Brain pericyte (primary cell): ENCODE measurements at places on chromosomes 7 and 10.

- DNase-seq: no peak
Observed at GRCh38 chr7:26420422-26421019, 128.9 kb downstream of the SNX10 start.

DNA sequence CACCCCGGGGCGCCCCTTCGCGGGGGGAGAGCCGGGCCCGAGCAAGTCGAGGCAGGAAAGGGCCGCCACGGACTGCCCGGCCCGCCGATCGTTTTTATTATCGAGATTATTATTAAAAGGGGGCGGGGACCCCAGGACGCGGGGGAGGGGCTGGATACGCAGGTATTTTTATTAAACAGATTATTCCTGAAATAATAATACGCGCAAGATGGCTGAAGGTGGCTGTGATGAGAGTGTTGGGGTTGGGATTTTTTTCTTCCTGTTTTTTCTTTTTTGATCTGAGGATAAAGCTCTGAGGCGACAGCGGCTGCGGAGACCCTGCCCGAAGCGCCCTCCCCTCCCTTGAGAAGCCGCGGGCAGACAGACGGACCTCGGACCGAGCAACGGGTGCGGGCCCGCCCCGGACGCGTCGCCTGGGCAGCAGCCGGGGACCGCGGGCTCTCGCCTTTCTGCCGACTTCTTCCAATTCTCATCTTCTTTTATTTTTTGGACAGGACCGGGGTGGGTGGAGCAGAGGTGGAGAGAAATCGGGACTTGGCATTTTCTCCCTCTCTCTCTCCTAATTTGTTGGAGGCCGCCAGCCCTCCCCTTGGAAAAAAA is 1.4 kb upstream of the TRIM8 start:
- no peak for DNase-seq

- DNase-seq: no peak
Observed at GRCh38 chr10:8840356-8840755, 785.9 kb downstream of the GATA3 start.

DNA sequence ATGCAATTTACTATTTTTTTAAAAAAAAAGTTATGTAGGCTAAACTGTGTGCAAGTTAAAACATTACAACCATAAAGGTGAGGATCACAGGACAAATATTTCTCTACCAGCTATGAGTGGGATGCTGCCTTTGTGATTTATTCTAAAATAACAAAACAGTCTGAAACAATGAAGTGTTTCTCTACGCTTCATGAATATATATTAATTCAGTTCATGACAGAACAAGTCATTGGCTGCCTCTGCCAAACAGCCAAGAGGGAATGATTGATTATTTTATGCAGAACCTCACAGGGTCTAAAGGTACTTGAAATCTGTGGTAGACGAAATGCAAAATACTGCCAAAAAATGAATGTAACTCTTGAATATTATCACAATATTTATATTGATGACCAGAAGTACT is 29.0 kb upstream of the SOSTDC1 start:
- no peak for DNase-seq

DNA sequence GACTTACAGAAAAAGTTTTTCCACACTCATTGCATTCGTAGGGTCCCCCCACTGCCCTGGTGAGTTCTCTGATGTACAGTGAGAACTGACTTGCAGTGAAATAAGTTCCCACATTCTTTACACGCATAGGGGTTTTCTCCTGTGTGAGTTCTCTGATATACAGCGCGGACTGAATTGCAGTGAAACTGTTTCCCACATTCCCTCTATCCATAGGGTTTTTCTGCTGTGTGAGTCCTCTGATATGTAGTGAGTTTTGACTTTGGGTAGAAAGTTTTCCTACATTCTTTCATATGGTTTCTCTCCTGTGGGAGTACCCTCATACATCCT is 147.0 kb downstream of the GLRX3 start:
- DNase-seq: no peak

DNA sequence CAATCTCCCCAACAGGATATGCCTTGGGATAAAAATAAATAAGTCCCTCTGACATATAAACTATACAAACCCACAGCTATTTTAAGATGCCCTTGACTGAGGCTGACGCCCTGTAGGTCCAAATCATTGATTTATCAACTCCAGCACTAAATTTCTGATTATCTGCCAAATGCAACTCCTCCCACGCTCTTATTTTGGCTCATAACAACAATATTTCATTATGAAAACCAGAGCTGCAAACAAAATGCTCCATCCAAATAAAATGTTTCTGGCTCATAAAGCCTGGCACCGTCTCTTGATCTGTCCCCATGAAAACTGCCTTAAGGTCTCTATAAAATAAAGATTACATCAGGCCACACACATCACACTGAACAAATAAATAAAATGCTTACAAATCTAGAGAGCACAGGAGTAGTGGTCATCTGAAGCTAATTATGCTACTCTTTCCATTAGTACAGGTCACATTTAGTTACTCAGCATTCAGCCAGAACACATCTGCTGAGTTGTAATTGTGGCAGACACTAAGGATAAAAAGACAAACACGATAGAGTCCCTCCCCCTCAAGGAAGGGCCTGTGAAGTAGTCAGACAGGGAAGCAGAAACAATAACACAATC is 28.8 kb downstream of the CACUL1 start:
- no peak for DNase-seq

DNA sequence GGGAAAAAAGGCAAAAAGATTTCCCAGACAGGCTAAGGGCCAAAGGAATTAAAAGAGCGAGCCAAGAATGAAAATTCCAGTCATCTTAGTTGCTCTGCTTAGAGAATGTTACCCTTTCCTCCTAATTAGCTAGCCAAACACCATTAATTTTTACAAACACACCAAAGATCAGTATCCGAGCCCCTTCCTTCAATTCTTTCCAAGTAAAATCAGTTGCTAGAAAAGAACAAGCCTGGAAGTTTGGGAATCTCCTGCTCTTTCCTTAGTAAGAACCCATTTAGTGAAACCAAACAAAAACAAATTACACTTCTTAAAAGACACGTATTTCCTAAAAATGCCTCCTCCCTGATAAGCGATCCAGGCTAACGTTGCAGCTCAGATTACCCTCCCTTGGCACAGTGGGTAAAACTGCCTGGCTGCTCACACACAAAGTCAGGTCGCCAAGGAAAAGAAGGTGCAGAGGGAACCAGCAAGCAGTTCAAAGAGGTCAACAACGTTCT is 57.1 kb upstream of the ABLIM1 start:
- no peak for DNase-seq

DNA sequence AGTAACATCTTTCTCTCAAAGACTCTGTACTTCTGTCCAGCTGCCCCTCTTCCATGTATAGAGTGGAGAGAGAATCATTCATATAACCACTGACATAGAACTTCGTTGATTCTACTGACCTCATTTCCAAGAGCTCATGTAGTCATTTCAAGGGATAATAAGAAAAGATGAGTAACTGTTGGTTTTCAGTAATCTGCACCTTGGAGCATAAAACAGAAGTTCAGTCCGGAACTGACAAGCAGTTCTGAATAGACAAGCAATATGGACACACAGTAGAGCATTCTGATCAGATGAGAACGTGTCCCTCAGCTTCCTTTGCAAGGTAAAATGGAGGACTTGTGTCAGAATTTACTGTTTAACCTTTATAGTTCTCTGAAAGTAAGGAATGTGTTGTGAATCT is 847.1 kb downstream of the REEP3 start:
- DNase-seq: no peak

GRCh38 chr10:130180416-130180815 is 44.2 kb downstream of the GLRX3 start:
- DNase-seq: no peak

DNA sequence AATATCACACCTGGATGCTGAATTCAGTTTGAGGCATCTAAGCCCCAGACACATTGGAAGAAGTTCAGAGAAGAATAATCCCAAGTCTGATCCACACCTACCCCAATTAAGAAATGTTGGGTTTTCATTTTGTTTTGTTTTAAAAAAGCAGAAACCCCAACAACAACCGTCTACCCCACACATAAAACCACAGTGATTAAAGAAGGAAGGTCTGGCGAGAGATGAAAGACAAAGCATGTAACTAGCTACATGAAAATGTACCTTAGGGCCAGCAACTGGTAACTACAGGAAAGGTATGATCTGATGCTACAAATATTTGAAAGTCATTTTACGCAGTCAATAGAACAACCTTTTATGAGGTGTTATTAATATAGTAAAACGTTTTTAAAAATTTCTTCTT is 1112.3 kb downstream of the GATA3 start:
- no peak for DNase-seq

DNA sequence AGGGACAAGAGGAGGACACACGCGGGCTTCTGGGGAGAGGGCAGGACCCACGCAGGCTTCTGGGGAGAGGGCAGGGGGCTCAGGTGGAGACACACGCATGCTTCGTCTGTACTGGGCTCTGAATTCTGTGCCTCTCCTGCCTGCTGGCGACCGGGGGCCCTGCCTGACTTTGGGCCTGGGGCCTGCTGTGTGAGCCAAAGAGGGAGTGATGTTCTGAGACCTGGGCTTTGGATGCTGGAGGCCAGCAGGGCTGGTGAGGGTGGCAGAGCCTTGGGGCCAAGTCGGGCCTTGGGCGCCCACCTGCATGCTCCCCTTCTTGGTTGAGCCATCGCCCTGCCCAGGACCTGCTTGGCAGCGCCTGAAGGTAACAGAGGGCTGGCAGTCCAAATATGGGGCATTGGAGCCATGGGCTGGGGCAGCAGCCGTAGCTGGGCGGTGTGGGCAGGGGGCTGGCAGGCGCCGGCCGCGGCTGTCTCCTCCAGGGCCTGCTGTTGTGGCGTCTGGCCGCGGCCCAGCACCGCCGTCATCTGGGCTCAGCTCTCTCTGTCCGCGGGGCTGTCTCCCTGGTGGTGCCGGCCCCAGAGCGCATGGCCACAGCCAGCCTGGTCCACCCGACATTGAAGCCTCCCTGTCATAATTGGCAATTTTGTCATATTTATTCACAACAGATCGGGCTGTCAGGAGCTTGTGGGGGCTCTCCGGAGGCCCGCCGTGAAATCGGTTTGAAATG is 78.9 kb downstream of the UNCX start:
- no peak for DNase-seq

DNA sequence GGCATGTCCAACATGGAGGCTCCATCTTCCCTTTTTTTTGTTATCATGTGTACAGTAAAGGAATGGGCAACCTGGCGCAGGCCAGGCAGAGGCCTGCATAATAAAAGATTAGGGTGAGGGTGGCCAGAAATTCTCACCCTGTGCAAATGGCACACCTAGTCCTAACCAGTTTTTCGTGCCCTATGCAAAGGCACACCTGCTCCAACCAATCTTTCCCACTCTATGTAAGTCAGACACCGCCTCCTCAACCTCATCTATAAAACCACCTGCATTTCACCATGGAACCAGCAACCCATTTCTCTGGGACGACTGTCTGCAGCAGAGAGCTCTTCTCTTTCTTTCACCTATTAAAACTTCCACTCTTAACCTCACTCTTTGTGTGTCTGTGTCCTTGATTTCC is 16.1 kb downstream of the TBATA start:
- DNase-seq: no peak

DNA sequence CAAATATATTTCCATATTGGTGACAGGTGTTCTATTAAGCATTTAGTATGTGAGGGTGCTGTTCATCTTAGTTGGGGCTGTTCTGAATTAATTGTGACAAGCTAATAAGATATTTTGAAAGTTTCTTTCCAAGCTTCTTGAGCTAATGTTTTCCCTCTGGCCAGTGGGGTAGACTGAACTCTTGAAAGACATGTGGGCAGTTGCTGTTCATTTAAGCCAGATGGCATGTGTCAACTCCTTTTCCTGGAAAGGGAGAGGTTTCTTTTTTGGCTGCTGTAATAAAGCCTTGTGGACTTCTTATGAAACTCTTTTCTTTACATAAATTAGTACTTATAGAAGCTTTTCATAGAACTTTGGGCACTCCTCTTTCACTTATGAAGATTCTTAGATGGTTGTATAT is 21.7 kb downstream of the RAB18 start:
- DNase-seq: no peak

GRCh38 chr7:129955993-129956543 is 3.3 kb upstream of the UBE2H start:
- DNase-seq: no peak

- no peak for DNase-seq
Observed at GRCh38 chr10:62744136-62744535, 60.4 kb upstream of the ADO start.

DNA sequence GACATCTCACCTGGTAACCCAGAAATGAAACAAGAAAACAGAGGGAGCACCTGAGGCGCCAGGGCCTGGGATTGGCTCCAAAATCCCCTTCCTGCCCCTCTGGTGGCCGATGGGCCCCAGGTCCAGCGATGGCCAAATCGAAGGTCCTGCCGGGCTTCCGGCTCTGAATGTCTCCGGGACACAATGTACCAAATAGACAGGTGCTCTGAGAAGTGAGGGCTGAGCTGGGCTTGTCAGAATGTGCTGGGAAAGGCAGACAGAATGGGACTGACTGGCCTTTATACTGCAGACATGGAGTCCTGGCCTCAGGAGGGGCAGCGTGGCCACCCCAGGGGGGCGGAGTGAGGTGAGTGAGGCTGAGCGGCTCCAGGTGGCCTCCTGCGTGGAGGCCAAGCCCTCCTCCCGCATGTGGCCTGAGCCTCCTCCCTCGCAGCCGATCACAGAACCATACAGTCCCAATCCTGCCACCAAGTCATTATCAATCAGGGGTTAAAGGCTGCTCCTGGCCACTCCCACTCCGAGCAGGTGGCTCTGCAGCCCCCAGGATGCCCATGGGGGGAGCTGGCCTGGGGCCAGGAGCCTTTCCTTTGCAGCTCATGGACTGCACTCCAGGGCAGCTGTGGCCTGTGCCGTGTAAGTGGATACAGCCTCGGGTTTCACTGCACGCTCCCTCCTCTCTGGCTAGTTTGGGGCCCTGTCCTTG is 185.5 kb downstream of the ADARB2 start:
- DNase-seq: no peak
